ENCODE measurements at places on chromosomes 16 and 17. TPM values are rescaled to one million over a fixed set of nuclear protein-coding genes. Genes with fewer than 3 reads are reported as not detected.

DNA sequence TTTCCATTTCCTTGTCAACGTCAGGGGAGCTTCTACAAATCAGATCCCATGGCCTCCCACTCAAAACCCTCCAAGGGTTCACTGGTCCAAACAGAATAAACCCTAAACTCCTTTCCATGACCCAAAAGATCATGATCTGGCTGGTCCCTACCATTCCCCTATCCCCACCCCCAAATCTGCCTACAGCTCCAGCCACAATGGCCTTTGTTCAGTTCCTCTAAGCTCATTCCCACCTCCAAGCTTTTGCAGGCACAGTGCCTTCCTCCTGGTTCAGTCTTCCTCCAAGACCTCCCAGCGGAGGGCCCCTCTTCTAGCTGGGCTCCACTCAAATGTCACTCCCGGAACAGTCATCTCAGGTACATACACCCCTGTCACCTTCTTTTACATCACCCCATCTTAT is 2.0 kb downstream of the GPRC5B start:
- no peak for DNase-seq

DNA sequence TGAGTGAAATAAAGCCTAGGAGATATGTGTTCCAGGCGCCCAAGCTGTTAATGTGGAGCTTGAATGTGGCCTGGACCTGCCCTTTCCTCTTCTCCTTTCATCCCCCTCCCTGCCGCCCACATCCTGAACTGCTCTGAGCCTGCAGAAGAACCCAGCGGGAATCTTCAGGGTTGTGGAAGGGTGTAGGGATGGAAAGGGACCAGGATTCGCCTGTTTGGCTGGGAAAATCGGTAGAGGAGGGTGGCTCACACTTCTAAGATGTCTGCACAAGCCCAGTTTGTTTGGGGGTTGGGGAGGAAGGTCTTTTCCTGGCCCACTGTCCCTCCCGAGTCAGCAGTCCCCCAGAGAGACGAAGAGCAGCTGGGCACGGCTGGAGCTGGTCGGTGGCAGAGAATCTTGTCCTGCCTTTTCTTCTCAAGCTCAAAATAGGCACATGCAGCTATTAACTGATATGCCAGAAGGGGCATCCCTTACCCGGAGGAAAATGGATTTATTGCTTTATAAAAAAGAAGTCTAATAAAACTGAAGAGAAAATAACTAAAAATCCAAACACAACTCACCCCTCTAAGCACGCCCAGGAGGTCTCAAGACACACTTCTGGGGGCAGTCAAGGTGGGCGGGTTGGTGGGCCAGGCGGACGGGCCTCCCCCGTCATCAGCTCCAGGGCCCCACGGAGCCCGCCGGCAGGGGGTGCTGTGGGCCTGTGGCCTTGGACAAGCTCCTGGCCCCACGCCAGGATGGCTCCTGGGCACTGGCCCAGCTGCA is 11.5 kb upstream of the PITPNA start:
- peak; percentile 84 for DNase-seq

- peak; percentile 70 for DNase-seq
Measured at GRCh38 chr17:54891176-54891821, 9.4 kb upstream of the TOM1L1 start.

- DNase-seq, result no peak
Measured at GRCh38 chr17:19495828-19496528, 37.7 kb upstream of the SLC47A1 start.

DNA sequence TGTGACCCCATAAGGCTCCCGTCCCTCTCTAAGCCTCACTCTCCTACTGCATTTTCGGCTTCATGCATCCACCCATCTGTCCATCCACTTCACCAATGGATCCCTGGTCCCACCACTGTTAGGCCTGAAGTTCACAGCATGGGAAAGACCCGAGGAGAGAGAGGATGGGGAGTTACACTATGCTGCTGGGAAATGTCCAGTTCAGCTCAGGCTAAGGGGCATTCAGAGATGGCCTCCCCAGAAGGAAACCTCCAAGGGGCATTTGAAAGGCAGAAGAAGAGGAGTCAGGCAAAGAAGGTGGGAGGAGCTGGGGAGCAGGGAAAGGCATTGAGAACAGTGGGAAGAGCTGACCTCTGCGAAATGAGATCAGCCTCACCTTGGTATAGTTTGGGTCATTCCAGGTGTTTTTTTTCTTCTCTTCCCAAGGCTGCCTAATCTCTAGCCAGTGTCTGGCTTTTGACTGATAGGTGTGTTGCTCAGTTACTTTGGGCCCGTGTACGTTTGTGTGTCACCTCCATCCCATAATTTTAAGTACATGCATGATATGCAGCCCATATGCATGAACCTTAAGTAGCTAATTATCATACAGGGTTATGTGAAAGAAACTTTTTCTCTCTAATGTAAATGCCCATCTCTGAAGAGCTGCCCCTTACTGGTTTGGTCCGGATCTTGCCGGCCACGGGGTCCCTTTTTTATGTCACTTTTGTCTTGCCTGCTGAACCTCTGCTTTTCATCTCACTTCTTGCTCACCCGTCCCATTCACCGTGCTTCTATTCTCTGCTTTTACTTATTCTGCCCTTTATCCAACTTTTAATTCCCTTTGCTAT is 11.6 kb upstream of the DRC7 start:
- no peak for DNase-seq

DNA sequence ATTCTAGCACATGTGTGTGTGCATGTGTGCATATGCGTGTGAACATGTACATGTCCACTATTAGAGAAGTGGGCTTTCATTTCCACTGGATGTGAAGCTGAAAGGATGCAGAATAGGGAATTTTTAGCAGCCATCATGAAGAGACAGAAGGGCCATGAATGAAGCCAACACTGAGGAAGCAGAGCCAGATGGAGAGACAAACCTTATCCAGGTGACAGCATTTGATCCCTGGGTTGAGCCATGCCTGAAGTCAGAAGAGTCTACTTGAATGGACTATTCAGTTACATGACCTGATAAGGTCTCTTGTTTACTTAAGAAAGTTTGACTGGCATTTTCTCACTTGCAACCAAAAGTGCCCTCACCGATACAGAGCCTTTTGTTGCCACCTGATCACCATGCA is 88.4 kb downstream of the ASIC2 start:
- no peak for DNase-seq

GRCh38 chr17:65103431-65103830 is 33.7 kb upstream of the RGS9 start:
- no peak for DNase-seq

DNA sequence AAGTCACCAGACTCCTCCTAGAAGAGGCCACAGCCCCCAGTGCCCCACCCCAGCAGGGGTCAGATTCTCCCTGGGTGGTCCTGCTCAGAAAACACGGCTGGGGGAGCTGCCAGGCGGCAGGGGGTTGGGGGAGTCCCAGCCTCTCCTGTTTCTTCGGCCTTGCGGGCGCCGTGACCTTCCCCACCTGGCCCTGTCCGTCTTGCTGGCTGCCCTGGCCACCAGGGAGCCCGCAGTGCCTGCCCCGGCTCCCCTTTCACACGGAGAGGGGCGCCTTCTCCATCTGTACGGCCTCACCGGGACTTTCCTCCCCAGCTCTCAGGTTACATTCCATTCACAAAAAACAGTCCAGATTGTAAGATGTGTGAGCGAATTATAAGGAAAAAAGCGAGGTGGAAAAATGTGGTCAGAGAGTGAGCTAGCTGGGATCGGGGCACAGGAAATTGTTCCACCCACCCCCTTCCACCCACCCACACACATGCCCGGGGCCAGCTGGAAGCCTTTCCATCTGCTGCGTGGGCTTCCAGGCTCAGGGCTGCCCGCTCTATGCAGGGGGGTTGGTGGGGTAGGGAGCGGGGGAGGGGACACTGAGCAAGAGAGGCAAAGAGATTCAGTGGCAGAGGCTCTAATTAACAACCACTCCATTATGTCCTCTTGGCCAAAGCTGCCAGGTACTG is 14.6 kb upstream of the CIBAR2 start:
- no peak for DNase-seq

DNA sequence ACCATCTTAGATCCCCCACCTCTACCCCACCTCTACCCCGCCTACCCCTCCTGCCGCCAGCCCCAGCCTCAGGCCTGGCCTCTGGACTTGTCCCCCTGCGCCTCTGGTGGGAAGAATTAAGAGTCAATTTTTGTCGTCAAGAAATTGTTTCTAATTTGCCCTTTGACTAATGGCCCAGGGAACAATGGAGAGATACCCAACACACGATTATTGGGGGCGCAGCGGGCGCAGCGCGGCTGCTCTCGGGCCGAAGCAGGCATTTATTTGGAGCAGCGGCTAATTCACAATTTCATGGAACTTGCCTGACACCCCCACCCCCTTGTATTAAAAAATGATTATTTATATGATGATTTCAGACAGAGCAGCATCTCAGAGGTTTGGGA is 4.4 kb upstream of the BAHCC1 start:
- DNase-seq, result no peak

DNA sequence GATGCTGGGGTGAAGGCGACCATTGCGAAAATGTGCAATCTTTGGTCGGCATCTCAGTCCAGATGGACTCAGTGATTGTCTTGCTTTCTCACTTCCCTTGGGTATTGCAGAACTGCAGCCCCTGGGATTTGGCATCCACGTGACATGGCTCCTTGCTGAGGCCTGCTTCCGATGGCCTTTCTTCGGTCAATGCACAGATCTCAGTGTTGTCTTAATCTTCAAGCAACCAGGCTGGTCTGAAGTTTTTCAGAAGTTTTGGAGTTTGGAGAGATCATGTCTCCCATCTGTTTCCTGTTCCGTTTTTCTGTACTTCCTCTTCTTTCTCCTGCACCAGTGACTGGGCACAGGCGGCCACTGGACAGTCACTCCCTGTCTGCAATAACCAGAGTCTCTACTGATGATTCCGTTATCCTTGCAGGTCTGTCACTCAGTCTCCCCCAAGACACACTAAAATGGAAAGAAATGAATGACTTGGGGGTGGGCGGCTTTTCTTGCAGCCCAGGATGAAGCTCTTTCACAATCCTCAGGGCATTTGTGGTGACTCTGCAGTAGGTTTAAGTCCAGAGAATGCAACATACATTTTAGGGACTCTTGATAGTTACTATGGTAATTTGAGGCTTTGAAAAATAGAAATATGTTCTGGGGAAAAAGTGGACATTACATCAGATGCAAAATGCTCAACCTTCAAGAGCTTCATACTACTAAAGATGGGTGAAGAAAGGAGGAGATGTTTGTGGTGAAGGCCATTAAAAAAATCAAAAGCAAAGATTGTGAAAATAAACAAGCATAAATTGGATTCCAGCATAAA is 106.3 kb upstream of the ZFHX3 start:
- no peak for DNase-seq

DNA sequence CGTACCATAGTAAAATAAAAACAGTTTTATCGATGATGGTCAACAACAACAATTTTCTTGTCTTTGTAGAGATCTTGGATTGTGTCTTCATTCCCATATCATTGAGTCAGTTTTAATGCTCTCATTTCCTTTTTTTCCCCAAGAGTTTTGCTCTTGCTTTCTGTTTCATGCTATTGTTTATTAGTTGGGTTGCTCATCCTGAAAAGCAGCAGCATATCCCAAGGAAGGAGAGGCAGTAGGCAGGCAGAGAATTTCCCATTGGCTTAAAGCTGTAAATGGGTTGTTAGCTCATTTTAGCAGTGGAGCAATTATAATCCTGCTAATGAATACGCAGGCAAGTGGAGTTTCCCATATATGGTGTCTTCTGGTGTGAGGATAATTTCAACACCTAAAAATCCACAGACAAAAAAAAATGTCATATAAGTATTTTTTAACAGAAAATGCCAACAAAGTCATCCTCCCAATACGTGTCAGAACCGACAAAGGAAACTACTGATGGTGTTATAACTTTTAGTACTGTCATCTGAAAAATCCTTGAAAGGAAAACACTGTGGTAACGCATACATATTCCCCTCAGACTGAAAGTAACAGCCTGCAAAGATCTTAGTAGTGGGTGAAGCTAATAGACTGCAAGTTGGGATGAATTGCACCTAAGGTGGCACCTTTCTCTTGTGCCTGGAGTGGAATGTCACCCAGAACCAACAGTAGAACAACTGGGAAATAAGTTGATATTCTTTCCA is 218.3 kb downstream of the FTO start:
- DNase-seq, result no peak

DNA sequence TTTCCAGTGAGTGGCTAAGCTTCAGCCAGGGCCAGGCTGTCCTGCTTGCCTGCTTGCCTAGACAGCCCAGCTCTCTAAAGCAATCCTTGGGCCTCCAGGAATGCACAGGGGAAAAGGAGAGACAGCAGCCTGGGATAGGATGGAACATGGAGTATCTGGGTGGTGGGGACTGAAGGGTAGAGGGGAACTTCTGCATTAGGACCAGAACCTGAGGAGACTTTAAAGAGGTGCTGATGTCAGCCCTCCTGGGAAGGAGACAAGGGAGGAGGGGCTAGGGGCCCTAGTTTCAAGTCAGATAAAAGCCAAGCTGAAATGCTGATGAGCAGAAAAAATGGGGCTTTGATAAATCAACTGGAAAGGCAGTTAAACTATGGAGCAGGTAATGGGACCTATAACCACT is 1.8 kb downstream of the HOXB7 start:
- DNase-seq, result peak; percentile 72

DNA sequence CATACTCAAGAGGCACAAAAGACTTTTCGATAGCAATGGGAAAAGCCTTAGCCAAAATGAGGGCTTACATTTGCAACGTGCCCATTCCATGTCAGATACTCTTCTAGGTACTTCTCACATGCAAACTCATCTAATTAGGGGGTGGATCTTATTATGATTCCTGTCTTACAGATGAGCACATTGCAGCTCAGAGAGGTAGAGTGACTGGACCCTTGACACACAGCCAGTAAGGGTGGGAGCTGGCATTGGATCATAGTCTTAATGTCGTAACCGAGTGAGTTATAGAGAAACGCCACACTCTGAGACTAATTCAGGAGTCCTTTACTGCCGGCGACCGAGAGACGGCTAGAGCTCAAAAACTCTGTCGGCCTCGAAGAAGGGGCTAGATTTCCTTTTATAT is 78.8 kb upstream of the GRIN2A start:
- DNase-seq, result no peak

Gene RDM1
- total RNA-seq, result 11.3 TPM

Gene KRT28
- not detected for total RNA-seq

Gene KRTAP4-4
- total RNA-seq, result not detected

Gene ATXN1L
- 14.1 TPM for total RNA-seq

Gene NPIPB9
- not detected for total RNA-seq

Gene CCL18
- not detected for total RNA-seq

Gene PRR29
- not detected for total RNA-seq

Gene TTC19
- 45.8 TPM for total RNA-seq

Gene DRC3
- total RNA-seq, result 0.78 TPM

Gene LPCAT2
- total RNA-seq, result 18.0 TPM

Gene TGFB1I1
- 0.43 TPM for total RNA-seq

Data from HT-29 (cell line).